ENCODE measurements at places on chromosomes 16 and 17.
A peak's percentile ranks its signal among the peaks of the same experiment; 100 is the strongest.

GRCh38 chr16:13036600-13036999, 135.2 kb downstream of the SHISA9 start:
- DNase-seq, result peak; percentile 62

DNA sequence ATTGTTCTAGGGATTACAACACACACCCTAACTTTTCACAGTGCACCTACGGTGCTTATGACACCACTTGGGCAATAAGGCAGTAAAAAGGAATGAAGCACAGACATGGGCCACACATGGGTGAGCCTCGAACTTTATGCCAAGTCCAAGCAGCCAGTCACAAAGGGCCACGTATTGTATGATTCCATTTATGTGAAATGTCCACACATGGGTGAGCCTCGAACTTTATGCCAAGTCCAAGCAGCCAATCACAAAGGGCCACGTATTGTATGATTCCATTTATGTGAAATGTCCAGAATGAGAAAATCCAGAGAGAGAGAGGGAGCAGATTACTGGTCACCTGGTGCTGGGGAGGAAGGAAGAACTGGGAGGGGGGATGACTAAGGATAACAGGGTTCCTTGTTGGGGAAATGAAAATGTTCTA, 22.2 kb downstream of the RMI2 start:
- DNase-seq, result no peak

GRCh38 chr17:75182569-75183436, at the start of gene SUMO2:
Gene SUMO2, minus strand, starts transcription at chr17:75182959. Its CDS starts 125 bp downstream, at chr17:75182834.
- peak; percentile 100 for DNase-seq

DNA sequence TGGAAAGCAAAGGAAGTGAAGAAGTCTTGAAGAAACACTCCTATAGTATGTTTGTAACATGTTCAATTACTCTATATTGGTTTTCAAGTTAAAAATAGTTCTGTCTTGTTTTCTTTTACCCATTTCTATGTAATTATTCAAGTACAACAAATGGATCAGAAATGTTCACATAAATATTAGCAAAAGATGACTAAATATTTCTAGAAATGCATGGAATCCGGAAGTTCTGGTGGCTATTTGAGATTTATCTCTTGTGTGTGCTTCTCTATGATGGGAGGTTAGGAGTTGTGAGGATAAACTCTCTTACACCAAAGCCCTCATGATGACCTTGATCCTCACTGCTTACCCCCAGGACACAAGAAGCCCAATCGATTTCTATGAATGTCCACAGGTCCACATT, 237.5 kb downstream of the CDH8 start:
- no peak for DNase-seq

- no peak for DNase-seq
These were observed 3.1 kb downstream of the GSG1L2 start for GRCh38 chr17:9818760-9819159.

DNA sequence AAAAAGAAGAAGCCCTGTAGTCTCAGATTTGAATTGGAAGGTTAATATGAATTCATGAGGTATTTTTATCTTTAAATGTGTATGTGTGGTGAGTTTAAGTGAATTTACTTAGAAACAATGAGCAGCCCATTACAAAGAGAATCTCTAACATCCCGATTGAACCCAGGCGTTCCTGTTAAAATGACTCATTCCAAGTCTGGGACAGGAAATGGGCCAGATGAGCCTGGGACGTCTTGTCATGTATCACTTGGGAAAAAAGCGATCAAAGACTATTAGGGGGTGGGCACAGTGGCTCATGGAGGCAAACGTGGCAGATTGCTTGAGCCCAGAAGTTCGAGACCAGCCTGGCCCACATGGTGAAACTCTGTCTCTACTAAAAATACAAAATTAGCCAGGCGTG, 81.6 kb downstream of the SEC14L1 start:
- no peak for DNase-seq

DNA sequence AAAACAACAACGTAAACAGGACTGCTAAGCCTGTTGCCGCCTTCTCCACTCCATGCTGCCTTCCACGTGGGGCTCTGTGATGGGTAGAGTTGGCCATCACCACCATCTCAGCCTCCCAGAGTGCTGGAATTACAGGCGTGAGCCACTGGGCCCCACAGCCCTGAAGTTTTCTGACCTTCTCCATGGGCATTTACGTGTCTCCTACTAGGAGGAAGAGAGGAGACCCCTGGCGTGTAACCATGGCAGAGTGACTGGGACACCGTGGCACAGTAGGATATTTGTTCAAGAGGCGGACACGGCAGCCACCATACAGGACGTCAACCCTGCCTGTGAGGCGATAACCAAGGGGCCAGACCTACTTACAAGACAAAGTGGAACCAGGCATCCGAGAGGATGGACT, 31.1 kb downstream of the TRPV3 start:
- no peak for DNase-seq

DNA sequence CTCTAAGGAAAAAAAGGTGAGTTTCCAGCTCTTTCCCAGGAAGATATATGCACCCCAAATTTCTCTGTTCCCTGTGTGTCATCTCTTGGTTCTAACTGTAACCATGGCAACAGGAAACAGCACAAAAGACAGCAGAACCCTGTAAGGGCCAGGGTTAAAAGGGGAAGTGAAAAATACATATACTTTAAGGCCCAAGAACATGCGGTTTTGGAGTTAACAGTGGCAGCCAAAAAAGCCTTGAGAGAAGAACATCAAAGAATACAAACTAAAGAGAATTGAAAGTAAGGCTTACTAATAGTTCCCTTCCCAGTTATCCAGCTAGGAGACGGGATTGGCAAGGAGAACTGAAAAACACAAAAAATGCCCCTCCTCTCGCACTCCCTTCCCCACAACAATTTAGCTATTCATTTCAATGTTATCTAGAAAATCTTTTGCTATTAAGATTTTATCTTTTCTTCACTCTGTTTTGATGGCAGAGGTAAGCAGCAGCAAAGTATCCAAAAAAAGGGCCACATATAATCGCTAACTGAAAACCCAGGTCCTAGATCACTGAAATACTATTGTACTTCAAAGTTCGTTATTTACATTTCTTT, 1.5 kb downstream of the SPOP start:
- DNase-seq, result peak; percentile 96

- DNase-seq, result no peak
These were observed 805.6 kb upstream of the EEF2KMT start for GRCh38 chr16:5903153-5903552.

GRCh38 chr16:7440886-7441400, 108.3 kb downstream of the RBFOX1 start:
- DNase-seq, result no peak

DNA sequence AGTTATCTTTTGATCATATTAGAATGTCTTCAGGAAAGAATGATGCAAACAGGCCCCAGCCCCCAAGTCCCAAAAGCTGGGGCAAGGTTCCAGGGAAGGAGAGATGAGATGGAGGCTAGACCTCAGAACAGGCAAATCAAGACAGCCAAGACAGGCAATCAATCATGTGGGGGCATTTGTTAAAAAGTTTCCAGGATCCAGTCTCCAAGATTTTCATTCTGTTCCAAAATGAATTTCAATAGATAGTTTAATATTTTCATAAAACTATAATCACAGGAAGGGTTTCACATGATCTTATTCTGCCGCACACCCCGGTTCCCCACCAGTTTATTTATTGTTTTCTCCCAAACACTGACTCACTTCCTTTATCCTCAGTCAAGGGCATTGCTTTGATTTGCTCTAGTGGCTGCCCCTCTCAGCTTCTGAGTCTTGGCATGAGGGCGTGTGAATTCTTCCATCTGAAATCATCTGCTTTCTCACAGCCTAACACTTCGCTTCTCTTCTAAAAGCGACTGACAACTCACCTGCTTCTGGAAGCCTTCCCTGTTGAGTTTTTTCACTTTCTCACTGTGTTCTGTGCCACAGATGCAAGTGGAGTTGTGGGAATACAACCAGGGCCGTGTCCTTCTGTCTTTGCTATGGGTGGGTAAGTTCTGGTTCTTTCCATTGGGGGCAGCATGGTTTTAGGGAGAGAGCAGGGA, 12.2 kb upstream of the TERF2 start:
- DNase-seq, result peak; percentile 24

GRCh38 chr16:57863434-57864160, 61.3 kb upstream of the KIFC3 start:
- DNase-seq, result no peak

- DNase-seq, result no peak
These were observed 39.3 kb downstream of the SMG6 start for GRCh38 chr17:2264067-2264860.

- no peak for DNase-seq
These were observed 128.0 kb downstream of the RAP1GAP2 start for GRCh38 chr17:2924211-2924610.

GRCh38 chr17:81252987-81253329, 13.8 kb downstream of the NDUFAF8 start:
- no peak for DNase-seq

DNA sequence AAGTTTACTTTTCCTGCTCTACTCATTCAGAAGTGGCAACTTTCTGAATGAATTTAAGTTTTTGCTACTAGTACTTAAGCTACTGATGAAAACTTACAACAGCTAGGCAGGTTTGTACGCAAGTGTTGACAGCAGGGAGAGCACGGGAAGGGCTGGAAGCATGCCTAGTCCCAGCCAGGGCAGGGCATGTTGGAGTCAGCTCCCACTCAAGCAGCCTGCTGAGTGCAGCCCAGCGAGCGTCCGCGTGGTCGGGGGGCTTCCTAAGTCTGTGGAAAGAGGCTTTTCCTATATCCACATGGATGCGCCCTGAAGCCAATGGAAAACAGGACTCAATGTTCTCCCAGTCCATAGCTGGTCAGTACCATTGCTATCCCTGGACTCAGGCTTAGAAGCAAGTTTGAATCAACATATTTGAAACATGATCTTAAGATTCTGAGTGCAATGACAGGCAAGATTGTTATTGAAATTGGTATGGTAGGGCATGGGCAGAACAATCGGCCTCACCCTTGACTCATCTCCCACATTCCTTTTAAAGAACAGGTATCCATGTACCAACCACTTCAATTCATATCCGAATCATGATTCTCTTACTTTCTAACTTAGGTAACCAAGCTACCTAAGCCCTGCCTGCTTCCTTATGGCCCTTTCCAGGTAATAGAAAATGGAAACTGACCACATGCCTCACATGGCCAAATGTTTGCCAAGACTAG, 22.5 kb downstream of the CYB5D2 start:
- DNase-seq, result no peak

DNA sequence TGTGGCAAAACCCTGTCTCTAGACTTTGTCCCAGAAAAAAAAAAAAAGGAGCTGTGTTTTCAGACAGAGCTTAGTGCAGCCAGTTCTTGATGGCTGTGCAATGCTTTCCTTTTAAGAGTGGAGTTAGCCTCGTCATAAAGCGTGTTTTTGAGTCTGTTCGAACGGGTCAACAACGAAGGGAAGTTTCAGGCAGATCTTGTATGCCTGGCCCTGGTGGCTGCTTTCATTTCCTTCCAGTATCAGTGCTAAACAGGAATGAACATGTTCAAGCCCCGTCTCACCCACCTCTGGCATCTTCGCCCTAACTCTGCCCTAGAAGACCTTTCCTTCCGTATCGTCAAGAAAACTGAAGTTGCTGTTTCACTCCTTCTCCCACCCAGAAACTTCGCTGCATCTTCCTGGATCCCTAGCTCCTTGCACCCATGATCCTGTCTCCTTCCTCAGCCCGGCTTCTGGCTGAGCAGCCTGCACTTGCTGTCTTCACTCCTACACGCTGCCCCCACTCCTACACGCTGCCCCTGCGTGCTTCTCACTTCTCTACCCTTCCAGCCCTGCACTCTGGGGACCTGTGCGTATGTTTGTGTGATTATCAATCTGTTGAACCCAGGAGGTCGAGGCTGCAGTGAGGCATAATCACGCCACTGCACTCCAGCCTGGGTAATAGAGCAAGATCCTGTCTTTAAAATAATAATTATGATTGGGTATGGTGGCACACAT, 55.3 kb downstream of the USP10 start:
- no peak for DNase-seq

DNA sequence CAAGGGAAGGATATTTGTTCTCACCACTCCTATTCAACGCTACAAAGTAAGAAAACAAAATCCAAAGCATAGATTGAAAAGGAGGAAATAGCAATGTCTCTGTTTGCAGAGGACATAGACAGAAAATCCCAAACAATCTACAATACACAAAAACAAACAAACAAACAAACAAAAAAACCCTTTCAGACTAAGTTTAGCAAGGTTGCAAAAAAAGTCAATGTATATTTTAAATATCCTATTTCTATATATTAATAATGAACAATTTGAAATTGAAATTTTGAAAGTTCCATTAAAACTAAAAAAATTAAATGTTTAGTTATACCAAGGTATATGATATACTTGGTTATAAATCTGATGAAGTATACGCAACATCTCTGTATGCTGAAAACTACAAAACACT, 37.2 kb downstream of the MYH10 start:
- no peak for DNase-seq

GRCh38 chr17:75769536-75769935, 4.5 kb upstream of the GALK1 start:
- no peak for DNase-seq

- no peak for DNase-seq
These were observed 3.0 kb upstream of the ABCC1 start for GRCh38 chr16:15946257-15947044.

DNA sequence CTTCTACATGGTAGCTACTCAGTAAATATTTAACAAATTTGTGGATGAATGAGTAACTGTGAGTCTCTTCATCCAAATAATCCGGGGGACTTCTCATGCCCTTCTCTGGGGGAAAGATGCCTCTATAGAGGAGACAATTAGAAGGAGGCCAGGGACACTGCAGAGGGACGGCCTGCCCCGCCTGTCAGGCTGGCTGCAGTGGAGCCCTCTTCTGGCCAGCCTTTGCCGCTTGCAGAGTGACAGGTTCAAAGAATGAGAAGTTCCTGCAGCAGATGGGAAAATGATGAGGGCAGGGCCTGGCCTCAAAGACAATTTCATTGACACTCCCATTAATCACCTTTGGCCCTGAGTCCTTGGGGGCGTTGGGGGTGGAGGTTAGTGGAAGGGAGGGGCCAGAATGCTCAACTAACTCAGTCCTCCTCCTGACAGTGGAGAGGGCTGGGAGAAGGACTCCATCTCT, 339.0 kb downstream of the MAF start:
- DNase-seq, result no peak

DNA sequence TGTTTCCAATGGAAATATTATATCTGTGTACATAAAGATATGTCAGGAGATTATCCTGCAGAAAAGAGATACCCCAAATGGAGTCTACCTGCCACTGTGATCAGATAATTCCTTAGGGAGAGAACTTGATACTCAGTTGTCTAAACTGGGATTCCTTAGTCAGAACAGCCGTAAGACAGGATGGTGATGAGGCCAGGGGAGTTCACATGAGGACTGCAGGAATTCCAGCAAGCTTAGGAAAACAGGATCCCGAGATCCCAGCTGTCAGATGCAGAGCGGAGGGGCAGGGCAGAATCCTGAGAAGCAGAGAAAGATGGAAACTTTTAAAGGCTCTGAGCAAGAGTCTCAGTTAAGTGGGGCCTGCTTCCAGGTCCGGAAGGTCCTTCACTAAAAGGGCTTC, 4.7 kb downstream of the KRABD2 start:
- no peak for DNase-seq

DNA sequence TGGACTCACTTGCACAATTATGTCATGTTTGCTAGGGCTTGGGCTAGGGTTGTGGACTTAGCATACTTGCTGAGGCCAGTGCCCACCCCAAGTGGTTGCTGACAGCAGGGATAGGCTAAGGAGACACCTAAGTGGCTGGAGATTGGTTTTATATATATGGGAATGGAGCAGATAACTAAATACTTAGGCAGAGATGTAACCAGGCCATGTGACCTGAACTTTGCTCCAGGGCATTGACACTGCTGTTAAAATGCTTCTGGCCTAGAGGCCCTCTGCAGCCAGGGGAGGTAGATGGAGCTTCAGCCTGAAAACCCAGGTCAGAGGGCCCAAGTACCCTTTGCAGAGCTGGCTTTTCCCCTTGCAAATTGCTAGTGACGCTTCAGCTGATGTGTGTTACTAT, 1.4 kb upstream of the ITGB3 start:
- DNase-seq, result no peak
